Fibroblast of villous mesenchyme (primary cell): ENCODE measurements at places on chromosomes 4 and X.

- DNase-seq: no peak
Measured at GRCh38 chrX:115941388-115941787, 229.2 kb upstream of the AGTR2 start.

- DNase-seq: peak; percentile 5
Measured at GRCh38 chr4:10746371-10747171, 62.0 kb upstream of the CLNK start.

GRCh38 chr4:180636696-180637404 is 1606.4 kb upstream of the TENM3 start:
- DNase-seq: no peak

DNA sequence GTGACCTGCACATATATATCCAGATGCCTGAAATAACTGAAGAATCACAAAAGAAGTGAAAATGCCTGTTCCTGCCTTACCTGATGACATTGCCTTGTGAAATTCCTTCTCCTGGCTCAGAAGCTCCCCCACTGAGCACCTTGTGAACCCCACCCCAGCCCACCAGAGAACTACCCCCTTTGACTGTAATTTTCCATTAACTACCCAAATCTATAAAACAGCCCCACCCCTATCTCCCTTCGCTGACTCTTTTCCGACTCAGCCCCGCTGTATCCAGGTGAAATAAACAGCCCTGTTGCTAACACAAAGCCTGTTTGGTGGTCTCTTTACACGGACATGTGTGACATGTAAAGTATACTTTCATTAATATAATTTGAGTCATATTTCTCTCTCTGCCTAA is 320.3 kb upstream of the TECRL start:
- no peak for DNase-seq

DNA sequence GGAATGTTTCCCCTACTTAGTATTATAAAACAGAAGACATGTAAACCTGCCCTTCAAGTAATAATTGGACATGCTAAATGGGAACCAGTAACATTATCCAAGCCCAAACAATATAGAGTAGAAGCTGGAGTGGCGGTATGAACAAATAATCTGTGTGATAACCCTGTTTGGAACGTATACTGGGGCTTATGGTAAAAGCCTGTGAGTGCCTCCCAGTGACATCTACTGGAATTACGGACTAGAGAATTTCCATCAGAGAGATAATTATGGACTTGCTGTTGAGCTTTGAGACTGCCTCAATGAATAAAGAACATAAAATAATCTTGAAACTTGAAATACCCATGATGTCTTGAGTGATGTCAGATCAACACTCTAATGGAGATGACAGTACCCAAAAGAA is 406.3 kb upstream of the GRIA3 start:
- DNase-seq: no peak

- DNase-seq: no peak
Measured at GRCh38 chr4:113450295-113451080, 311.1 kb downstream of the CAMK2D start.

- DNase-seq: peak; percentile 12
Measured at GRCh38 chrX:121579016-121579760, 531.8 kb downstream of the GLUD2 start.

GRCh38 chr4:3870567-3870962 is 104.4 kb downstream of the ADRA2C start:
- DNase-seq: no peak

- DNase-seq: no peak
Measured at GRCh38 chr4:24328310-24328709, 256.0 kb downstream of the DHX15 start.

DNA sequence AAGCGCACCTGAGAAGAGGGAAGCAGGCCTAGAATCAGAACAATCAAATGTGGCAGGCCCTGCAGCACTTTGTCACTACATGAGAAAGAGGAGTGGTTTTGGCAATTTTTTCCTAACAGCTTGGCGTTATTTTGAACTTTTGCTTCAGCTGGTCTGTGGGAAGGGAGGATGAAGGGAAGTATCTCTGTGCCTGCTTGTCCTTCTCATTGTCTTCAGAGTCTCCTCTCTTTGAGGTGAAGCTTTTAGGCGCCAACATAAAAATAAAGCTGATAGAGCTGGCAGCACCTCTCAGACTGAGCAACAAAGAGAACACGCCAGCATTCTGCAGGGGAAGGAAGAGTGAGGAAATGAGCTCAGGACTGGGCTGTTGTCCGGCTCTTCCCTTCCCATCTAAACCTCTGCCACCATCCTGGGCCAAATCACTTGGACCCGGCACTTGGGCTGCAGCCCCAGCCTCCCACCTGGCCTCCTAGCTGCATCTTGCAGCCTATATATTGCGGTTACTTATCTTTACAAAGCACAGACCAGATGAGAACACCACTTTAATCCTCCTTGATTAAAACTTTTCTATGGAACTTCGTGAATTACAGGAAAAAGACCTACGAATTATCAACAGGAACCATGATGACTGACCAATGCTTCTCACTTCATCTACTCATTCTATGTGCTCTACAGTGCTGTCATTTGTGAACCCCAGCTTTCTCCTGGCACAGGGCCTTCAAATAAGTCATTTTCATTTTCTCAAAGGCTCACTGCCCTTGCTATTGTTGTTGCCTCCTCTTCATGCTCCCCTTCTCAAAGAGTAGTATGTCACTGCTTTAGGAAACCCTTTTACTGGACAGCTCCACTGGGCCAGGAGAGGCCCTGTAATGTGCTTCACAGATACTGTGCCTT is 476.4 kb upstream of the HS3ST1 start:
- DNase-seq: no peak

DNA sequence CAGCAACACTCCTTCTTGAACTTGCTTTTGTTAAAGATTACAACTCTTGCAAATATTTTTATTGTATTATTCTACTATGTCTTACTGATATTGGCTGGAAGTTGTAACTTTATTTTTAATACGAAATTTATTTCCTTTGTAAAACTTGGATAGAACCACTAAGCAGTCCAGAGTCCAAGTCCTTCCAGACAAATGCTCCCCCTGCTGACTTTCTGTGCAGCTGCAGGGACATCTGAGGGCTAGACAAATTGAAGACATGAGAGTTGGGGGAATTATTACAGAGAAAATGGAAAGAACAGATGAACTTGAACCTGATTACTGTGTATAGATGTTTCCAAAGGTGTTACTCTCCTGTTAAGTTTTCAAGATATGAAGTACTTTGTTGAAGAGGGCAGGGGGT is 238.8 kb downstream of the GRIA3 start:
- peak; percentile 37 for DNase-seq

DNA sequence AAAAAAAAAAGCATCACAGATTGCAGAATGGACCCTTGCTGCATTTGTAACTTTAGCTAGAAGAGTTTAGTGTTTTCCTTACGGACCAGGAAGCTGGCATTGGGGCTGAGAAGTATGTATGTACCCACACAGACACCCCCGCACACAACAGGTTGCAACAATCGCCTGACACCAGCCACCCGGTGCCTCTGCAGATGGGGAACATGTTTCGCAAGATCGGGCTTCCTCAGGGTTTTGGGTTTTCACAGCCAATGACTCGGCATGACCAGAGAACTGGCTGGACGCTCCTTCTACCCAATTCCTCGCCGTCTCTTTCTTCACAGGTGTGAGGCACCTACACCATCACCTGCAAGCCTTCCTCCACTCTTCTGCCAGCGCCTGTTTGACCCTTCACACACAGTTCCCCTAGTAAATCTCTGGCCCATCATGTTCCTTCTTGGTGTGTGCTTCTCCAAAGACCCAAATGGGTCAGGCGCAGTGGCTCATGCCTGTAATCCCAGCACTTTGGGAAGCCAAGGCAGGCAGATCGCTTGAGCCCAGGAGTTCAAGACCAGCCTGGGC is 70.4 kb downstream of the DHRSX start:
- DNase-seq: peak; percentile 11

- DNase-seq: peak; percentile 56
Measured at GRCh38 chrX:53262918-53263394, 18.4 kb downstream of the IQSEC2 start.
